ENCODE measurements at places on chromosomes 3 and 15.

DNA sequence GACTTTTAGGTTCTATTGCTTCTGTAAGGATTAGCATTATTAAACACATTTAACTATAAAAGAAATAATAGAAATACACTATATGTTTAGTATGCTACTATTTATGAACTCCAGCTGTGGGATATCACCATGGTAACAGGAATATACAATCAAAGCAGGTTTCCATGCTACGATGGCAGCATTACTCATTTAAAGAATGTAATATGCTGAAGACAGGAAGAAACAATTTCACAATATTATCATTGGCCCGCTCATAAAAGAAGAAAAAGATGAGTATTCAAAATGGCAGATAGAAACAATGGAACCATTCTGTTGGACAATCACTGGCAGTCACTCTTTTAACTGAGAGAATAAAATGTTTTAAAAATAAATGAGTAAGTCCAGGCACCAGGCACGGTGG is 153.4 kb downstream of the CBLB start:
- no peak for DNase-seq

GRCh38 chr3:72872183-72872582 is 15.7 kb upstream of the GXYLT2 start:
- no peak for DNase-seq

- no peak for DNase-seq
Measured at GRCh38 chr15:81955382-81956062, 90.3 kb downstream of the MEX3B start.

DNA sequence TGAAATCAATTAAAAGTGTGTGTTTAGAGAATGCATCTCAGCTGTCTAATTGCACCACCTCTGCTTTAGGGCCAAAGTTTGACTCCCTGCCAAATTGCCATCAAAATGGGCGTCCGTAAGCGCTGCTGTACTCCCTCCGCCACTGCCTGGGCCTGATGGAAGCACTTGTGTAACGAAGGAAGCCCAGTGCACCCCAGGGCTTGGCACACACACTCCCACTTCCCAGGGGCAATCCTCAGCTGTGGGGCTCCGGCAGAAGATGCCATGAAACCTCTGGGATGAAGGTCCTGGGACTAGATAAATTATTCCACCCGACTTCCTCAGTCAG is 137.8 kb downstream of the RORA start:
- DNase-seq, result peak; percentile 45

DNA sequence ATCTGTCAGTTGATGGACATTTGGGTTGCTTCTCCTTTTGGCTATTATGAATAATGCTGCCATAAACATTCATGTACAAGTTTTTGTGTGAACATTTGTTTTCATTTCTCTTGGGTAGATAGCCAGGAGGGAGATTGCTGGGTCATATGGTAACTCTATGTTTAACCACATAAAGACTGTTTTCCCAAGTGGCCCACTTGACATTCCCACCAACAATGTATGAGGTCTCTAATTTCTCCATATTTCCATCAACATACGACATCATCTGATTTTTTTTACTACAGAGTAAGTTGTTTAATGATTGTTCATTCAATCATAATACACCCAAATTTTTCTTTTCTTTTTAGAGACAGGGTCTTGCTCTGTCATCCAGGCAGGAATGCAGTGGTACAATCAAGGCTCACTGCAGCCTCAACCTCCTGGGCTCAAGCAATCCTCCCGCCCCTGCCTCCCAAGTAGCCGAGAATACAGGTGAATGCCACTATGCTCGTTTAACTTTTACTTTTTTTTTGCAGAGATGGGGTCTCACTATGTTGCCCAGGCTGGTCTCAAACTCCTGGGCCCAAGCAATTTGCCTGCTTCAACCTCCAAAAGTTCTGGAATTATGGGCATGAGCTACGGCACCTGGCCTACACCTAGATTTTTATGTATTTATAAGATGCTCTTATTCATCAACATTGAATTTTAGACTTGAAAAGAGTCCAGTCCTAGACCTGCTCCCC is 6.8 kb downstream of the IP6K1 start:
- no peak for DNase-seq

Data from NCI-H2081 treated with DMSO at 0.1 percent for 48 hours (cell line).